Hepatocyte (in vitro differentiated cells): ENCODE measurements at places on chromosomes 4 and X.
A peak's percentile ranks its signal among the peaks of the same experiment; 100 is the strongest.

DNA sequence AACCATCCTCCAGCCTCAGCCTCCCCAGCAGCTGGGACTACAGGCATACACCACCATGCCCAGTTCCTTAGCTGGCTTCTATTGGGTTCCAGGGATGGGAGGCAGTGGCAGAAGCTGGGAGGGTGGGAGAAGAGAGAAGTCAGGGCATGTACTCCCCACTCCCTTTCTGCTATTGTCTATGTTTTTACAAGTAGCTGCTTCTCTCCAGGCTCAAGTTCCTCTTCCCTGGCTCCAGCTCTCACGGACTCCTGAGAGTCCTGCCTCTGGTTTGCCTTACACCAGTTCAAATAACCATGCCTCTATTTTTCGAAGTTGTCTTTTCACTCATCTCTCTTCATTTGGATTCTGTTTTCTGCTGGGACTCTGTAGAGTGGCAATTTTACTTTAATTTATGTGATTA lies 2.9 kb downstream of the TBC1D9 start:
- no peak for DNase-seq

DNA sequence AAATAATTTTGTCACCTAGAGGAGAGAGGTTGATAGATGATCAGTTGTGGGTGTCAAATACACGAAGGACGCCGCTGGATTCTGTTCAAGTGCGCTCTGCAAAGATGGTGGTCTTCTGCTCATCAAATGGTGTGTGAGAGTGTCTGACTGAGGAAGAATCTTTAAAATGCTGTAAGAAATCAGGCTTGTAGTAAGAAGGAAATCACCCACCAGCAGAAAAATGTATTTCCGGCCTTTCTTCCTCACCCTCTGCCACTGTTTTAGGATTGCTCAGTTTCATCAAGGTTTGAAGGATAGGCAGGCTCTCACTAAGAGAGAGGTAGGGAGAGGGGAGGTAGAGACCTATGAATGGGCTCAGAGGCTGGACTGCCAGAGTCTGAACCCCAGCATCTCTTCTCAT lies 28.7 kb downstream of the RHOH start:
- no peak for DNase-seq

DNA sequence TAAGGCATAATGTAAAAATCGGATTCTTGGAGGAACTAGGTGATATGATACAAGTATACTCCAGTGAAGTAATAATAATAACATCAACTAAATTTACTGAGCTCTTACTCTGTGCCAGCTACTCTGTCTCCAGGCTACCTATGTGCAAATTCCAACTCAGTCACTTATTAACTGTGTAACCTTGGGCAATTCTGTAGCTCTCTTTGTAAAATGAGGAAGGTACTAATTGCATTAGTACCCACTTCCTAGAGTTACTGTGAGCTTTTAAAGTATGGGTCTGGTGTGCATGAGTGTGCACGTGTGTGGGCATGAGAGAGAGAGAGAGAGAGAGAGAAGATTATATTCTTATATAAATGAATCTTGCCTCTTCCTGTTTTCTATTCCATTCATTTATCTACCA lies 169.9 kb downstream of the KCNIP4 start:
- no peak for DNase-seq

DNA sequence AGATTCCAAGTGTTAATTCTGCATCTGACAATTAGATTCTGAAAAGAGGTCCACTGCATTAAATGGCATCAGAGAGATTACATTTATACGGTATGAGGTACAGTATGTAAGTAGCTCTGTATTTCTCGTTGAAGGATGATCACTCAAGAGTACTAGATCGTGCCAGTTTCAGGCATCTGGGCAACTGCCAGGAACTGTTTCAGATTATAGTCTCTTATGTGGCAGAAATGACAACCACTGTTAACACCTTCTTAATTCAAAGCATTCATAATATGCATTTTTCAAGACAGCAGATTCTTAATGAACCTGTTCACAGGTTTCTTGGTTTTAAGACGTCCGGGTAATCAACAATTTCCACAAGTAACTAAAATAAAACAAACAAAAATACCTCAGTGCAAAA lies 1.6 kb downstream of the ANKRD50 start:
- DNase-seq = peak; percentile 11

- no peak for DNase-seq
These were observed 140.8 kb upstream of the SFRP2 start for GRCh38 chr4:153929675-153930074.

DNA sequence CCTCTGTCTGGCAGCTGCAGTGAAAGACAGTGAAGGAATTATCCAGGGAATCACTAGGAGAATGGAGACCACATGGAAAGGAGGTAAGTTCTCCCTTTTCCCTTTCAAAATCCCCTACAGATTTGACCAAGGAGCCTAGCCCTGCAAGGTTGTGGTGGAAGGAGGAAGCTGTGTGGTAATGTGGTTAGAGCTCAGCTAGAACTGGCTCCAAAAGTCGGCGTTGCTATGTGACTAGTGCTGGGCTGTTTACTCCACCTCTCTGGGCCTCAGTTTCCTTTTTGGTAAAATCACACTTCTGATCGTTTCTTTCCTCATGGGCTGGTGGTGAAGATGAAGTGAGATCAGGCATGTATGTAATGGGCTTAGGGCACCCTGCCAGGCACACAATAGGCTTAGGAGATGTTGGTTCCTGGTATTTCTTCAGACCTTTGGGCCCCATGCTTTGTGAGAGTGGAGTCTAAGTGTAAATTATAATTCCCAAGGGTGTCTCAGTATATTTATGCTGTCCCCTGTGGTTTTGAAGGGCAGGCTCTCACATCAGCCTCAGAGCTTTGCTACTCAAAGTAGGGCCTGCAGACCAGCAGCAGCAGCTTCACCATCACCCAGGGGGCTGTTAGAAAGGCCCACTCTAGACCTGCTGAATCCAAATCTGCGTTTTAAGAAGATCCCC lies 183.7 kb upstream of the BCOR start:
- no peak for DNase-seq

- peak; percentile 46 for DNase-seq
These were observed 15.7 kb downstream of the MSX1 start for GRCh38 chr4:4875147-4875546.

DNA sequence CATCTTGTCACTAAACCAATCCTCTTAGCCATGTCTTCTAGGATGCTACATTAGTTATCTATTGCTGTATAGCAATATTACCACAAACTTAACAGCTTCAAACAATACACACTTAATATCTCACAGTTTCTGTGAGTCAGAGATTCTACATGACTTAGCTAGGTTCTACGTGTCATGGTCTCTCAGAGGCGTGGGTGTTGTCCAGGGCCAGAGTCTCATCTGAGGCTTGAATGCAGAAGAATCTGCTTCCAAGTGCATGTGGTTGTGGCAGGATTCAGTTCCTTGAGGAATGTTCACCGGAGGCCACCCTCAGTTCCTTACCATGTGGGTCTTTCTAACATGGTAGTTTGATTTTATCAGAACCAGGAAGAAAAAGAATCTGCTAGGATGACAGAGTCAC lies 26.4 kb downstream of the PPP1R2C start:
- DNase-seq = no peak

GRCh38 chrX:136866337-136867095 lies 14.0 kb downstream of the RBMX start:
- no peak for DNase-seq

- DNase-seq = no peak
These were observed 59.9 kb downstream of the CPZ start for GRCh38 chr4:8652181-8653078.

- DNase-seq = no peak
These were observed 104.0 kb downstream of the CPZ start for GRCh38 chr4:8696369-8697127.

GRCh38 chr4:37434469-37434868 lies 189.9 kb downstream of the NWD2 start:
- DNase-seq = peak; percentile 56

- DNase-seq = no peak
These were observed 3.7 kb downstream of the CNGA1 start for GRCh38 chr4:48012824-48013223.

GRCh38 chr4:176271749-176272148 lies 2.7 kb upstream of the ASB5 start:
- no peak for DNase-seq

GRCh38 chrX:39335513-39336235 lies 534.4 kb downstream of the MID1IP1 start:
- peak; percentile 39 for DNase-seq

DNA sequence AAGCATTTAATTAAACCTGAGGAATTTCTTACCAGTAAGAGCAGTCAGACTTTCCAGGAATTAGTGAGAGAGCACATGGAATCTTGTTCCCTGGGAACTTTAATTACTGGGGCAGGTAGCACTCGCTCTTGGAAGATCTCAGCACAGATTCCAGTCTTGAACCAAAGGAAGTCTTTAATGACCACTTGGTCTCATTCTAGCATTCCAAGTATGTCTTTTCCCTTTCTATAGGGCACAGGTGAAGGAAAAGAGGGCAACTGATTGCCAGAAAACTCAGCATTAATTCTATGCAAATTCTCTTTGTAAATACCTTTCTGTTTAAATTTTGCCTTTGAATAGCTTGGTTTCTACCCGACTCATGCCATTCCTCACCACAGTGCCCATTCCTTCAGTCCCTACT lies 236.6 kb downstream of the LDB2 start:
- no peak for DNase-seq
